ENCODE measurements at places on chromosomes 7 and 10.

DNA sequence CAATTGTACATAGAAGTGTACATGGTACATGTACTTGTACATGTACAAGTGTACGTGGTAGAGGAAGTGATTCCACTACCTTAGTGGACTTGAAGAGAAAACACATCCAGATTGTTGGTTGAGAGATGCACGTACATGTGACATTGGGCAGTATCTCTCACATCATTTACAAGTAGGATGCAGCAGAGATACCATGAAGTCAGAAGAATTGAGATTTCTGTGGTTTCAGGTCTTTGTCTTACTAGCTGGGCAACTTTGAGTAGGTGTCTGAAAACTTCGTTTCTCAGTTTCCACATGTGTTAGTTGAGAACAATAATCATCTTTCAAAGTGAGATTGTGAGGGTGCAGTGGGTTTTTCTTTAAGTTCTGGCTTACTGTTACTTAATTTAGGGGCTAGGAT is 21.5 kb downstream of the CLDN12 start:
- no peak for DNase-seq

DNA sequence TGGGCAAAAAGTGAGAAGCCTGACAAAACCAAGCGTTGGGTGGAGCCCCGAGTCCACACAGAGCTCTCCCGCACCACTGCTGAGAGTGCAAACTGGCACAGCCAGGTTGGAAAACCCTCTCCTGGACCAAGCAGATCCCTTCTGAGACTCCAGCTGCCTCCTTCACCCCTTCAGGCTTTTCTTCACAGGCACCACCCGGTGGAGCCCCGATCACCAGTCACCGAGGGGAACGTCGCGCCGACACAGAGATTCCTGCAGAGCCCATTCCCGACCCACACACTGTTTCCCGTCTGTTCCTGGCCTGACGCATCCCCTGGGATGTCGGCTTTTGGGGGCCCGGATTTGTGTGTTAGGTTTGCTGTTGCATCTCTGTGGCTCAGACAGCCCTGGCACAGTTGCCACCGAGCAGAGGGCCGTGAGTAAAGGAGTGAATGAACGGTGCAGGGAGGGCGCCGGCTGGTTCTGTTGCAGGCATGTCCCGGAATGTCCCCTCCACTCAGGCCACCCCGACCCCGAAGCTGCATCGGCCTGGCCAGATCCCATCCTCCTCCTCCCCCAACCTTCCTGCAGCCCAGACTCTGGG is 51.0 kb upstream of the INPP5A start:
- no peak for DNase-seq

DNA sequence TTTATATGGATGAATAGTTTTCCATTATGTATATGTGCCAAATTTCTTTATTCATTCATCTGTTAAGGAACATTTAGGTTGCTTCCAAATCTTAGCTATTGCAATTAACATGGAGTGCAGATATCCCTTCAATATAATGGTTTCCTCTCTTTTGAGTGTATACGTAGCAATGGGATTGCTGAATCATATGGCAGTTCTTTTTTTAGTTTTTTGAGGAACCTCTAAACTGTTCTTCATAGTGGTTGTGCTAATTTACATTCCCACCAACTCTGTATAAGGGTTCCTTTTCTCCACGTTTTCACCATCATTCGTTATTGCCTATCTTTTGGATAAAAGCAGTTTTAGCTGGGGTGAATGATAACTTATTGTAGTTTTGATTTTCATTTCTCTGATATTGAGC is 46.5 kb downstream of the FAS start:
- no peak for DNase-seq

- no peak for DNase-seq
Measured at GRCh38 chr7:78607099-78607498, 808.5 kb downstream of the PHTF2 start.

GRCh38 chr7:128168667-128169210 is 72.3 kb upstream of the LEP start:
- no peak for DNase-seq

DNA sequence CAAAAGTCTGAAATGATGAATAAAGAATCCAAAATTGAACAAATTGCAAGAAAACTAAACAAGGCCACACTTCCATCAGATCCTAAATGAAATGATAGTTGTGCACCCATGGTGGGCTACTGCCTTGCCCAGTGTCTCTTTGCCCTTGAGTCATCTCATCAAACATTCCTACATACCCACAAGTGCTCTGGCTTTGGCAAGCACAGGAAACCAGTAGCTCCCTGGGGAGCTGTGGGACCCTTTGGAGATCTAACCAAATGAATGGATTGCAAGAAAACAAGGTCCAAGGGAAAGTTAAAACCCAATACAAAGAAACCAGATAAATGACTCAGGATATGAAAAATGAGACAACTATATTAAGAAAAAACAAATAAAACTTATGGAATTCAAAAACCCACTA is 129.8 kb upstream of the TMEM229A start:
- no peak for DNase-seq

DNA sequence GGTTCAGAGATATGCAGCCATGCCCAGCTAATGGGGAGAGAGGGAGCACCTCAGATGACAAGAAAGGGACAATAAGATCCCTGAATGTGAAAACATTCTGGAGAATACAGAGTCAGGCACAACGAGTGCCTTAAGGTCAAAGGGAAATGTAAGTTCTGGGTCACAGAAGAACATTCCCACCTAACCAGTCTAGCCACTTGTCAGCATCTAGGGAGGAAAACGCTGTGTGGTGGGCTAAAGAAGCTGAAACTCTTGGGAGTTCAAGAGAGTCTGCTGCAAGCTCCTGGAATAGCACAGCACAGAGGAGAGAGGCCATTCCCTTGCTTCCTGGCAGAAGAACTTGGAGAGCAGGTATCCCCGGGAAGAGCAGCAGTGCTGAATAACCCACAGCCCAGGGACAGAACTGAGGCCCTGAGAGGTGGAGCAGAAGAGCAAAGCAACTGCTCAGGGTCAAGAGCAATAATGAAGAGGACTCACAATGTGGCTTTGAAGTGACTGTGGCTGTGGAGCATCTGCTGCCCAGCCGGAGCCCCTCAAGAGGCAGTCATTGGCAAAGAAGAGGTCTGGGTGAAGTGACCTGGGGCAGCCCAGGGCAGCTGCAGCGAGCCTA is 182.3 kb downstream of the NPSR1 start:
- no peak for DNase-seq

DNA sequence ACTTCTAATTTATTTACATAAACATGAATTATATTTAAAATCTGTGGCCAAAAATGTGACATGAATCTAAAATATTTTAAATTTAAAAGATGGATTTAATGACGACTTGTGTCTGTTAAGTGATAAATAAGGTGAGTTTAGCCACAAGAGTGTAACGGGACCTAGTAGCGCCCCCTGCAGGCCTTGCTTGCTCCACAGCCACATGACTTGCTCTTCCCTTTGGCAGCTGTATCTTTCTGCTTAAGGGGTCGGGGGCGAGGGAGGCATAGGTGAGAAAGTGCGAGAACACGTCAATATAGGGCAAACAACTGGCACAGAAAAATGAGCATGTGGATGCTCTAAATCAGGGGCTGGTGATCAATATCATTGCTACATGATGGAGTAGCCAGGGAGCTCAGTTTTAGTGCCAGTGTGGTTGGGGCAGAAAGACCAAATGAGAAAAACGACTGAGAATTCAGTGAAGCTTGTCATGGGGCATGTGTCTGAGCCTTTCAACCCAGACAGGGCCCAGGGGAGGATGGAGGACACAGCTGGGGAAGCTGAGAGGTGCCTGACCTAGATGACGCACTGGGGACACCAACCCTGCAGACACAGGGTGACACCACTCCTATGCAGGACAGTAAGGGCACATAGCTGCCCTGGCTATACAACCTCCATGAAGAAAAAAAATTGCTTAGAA is 49.8 kb downstream of the PAXIP1 start:
- DNase-seq: peak; percentile 51

DNA sequence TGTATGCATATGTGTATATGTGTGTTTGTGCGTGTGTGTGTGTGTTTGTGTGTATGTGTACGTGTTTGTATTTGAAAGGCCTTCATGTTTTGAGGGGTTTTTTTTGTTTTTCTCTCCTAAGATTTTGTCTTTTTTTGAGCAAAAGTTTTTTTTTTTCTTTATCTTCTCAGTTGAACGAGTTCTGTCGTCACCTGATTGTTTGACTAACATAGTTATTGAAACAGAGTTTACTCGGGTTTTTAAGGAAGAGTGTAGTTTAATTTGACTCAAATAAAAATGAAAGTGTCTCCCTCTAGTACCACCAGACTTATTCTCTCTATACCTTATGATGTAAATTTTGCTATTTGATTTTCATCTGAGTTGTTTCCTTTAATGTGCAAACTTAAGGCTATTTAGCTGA is 73.5 kb downstream of the ST8SIA6 start:
- DNase-seq: no peak

DNA sequence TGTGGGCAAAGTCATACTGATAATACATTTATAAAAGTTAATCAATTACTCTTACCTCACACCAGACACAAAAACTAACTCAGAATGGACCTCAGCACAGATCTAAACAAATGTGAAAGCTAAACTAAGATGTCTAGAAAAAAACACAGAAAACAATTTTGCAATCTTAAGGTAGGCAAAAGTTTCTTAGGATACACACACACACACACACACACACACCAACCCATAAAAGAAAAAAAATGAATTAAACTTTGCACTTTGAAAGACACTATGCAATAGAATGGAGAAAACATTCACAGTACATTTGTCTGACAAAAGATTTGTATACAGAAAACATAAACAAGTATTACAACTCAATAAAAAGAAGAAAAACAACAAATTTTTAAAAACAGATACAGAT is 70.8 kb upstream of the ZNRF2 start:
- no peak for DNase-seq

- no peak for DNase-seq
Measured at GRCh38 chr7:143255564-143255963, 7.7 kb upstream of the GSTK1 start.

DNA sequence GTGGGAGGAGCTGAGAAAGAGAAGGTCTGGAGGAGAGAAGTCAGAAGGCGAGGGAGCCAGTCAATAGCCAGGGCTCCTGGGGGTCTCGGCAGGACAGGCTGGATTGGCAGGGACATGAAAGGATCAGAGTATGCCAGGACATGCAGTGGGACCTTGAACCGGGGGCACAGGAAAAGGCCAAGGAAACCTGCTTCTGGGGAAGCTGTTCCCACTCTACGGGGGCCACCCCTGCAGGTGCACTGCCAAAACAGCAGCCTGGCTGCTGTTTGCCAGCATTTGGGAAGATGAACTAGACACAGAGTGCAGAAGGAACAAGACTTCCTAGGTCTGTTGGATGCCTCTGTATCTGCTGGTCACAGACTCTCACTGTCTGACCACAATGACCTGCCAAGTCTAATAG is 194.9 kb upstream of the PRSS58 start:
- no peak for DNase-seq

GRCh38 chr10:94125856-94126255 is 132.1 kb downstream of the PLCE1 start:
- DNase-seq: no peak

- no peak for DNase-seq
Measured at GRCh38 chr10:14063531-14064285, 267.0 kb downstream of the FRMD4A start.

DNA sequence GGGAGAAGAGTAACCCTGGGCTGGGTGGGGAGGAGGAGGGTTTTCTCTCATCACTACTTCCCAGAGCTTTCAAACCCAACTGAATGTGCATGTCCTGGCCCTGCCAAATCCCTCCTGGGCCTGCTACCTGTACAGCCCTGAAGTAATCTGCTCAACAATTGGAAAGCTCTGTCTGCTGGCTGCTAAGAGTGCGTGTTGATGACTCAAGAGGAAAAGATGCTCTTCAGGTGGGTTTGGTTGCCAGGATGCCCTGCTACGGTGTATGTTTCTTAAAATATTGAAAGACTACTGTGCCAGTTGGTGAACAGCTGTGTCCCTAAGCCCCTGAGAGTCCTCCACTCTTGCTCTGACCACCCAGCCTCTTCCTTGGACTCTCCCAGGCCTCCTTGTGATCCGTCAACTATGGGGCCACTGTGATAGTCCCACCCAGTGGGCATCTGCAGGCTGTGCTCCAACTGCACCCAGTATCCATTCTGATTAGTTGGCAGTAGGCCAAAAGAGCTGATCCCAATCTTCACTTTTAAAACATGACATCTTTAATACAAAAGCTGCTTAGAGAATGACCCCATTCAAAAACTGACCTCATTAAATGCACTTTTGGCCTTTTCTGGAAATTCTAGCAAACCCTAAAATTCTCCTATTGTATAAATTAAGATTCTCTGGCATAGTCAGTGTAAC is 85.6 kb downstream of the AOAH start:
- DNase-seq: no peak

DNA sequence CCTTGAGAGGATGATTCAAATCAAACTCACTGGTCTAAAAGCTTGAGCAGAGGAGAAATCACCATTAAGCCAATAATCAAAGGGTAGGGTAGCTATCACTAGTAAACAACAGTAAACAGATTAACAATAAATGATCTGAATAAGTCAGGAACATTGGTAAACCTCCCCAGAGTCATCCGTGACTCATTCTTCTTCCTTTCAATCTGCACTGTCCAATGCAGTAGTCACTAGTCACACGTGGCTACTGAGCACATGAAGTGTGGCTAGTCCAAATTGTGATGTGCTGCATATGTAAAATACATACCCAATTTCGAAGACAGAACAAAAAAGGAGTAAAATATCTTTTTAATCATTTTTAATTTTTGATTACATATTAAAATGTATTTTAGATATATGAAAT is 64.0 kb downstream of the ERCC6 start:
- no peak for DNase-seq

Data from stimulated activated CD8-positive, alpha-beta memory T cell treated with anti-CD3 and anti-CD28 coated beads, Interleukin-7, amount 100 ng/mL, for 24 hours (primary cell).